Activated T-cell treated with anti-CD3 and anti-CD28 coated beads, Interleukin-2, amount 50 U/mL, for 48 hours (primary cell): ENCODE measurements at places on chromosomes 5 and 9.

GRCh38 chr5:115329475-115329874 lies 33.0 kb upstream of the CCDC112 start:
- no peak for DNase-seq

DNA sequence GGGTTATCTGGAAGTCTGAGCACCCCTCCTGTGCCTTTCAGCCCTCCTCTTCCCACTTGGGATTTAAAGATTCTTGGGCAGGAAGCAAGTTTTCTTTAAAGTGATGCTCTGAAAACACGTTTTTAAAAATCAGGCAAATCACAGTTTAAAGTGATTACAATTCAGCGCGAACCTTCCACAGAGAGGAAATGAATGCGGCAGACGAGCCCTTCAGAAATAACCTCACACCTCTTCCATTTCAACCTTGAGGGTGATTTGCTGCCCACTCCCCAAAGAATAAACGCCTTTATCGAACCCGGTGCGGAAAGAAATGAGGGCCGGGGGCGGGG lies 2.3 kb upstream of the EFNA5 start:
- DNase-seq = no peak

- DNase-seq = no peak
These were observed 8.1 kb upstream of the RAD23B start for GRCh38 chr9:107274953-107275422.

DNA sequence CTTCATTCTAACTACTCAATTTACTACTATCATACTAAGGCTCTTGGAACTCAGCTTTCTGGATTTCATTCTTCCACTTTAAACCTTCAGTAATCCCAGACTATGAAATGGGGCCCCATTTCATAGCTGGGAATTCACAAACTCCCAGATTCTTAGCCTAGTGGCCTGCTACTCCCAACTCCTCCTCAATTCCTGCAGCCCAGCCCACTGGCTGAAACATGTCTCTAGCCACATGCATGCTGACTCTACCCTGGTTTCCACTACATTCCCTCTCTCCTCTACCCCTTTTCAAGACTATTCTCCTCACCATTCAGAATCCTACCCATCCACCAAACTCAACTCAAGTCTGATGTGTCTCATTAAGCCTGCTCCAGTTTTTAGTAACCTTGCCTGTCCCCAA lies 370.6 kb downstream of the BNC2 start:
- DNase-seq = no peak

DNA sequence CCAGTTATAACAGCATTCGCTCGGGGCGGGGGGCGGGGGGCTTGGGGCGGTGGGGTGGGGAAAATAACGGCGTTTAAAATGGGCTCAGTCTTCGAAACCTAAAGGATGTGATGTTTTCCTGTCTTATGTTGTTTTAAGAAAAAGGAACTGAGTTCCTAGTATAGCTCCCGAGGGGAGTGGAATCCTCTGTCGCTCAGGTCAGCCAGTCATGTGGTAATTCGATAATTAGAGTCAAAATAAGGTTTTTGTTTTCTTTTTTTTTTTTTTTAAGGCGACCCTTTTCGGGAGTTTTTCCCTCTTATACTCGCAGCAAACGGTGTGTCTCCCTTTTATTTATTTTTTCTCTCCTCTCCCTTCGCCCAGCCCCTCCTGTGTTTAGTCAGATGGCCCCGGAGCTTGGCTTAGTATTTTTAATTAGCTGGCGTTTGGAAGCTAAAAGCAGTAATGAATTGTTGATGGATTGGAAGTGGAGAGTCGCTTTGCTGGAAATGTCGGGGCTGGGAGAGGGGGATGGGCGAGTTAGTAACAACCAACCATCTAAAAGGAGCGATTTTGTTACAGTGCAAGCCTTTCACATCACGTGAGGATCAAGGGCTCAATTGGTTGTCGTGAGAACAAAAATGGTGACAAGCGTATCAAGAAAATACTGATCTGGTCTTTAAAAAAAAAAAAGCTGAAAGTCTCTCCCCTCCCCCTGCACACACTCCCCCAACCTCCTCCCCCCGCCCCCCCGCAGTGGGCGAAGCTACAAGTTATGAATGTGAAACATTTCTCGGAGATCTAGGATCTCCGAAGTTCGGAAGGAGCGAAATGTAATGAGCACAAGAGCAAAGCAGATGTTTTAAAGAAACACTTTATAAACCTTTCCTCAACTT lies 714 bp upstream of the ZNF608 start:
- no peak for DNase-seq

- no peak for DNase-seq
These were observed 218.6 kb downstream of the ESM1 start for GRCh38 chr5:54766748-54767147.

DNA sequence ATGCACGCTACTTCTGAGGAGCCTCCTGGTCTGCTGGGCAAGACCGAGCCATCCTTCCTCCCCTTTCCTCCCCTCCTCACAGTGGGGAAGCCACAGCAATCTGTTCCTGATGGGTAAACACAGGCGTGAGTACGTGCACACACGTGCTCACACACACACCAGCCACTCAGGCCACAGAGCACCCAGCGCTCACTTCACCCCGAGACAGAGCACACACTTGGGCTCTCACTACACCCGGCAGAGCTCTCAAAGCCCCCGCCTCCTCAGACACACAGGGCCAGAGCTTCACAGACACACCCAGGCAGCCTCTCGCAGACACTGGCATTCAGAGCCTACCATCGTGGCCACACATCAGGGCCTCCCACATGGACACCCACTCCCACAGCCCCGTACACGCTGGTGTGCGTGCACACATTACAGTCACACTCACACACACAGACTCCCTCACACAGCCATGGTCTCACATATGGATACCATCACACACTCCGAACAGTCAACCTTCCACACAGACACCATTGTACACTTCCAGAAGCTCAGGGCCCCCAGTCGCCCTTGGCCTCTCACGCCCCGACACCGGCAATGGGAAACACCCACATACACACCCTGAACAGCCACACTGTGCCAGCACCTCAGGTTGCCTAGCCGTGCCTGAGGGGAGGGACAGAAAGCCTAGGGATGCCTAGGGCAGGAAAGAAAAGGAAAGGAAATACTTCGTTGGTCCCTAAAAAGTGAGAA lies 13.5 kb downstream of the CNTFR start:
- DNase-seq = no peak

DNA sequence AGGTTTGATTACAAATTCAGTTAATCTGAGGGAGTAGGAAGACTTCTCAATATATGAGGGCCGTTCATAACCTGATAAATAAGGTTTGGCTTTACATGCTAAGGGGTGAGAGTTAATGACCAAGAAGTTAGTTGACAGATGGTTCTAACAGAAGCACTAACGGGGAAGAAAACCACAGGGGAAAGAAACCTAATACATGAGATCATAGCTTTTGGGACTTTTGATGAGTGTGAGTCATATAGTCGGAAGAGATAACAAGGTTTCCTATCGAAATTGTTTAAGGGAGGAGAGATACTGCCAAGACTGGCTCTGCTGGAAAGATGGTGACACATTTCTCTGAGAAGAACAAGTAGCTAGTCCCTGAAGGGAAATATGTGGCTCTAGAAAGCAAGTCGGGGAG lies 140.1 kb downstream of the COX7C start:
- DNase-seq = no peak

- no peak for DNase-seq
These were observed at the start of gene IRX2 for GRCh38 chr5:2751592-2752021. TSS of gene IRX2 (minus strand) at chr5:2751677. CDS start at chr5:2751413, 264 bp downstream.

GRCh38 chr9:125637241-125637640 lies 69.8 kb downstream of the MAPKAP1 start:
- no peak for DNase-seq

GRCh38 chr9:83521011-83521410 lies 17.2 kb downstream of the FRMD3 start:
- DNase-seq = no peak

DNA sequence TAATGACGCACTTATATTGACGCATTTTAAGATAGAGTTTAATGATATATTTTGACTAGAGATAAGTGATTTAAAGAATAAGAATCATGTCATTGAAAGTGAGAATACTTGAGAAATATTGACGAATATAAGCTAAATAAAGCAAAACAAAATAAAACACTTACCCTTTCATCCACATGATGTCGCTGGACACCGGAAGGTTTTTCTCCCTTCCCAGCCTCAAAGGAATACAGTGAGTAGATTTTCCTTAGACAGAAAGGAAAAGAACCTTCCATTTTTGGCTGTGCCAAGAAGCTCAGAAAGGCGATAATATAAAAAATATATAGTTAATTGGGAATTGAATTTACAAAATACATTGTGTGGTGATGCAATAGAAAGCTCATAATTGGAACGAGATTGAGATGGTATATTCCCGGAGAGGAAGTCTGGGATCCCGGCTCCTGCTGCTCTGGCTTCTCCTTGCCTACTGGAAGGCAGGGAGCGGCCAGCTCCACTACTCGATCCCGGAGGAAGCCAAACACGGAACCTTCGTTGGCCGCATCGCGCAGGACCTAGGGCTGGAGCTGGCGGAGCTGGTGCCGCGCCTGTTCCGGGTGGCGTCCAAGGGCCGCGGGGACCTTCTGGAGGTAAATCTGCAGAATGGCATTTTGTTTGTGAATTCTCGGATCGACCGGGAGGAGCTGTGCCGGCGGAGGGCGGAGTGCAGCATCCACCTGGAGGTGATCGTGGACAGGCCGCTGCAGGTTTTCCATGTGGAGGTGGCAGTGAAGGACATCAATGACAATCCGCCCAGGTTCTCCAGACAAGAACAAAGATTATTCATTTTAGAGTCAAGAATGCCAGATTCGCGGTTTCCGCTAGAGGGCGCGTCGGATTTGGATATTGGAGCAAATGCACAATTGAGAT lies at the start of gene PCDHA5:
Gene PCDHA5 (plus strand): TSS at position 239 of the 906 bp plus-strand sequence.
- DNase-seq = peak; percentile 67

DNA sequence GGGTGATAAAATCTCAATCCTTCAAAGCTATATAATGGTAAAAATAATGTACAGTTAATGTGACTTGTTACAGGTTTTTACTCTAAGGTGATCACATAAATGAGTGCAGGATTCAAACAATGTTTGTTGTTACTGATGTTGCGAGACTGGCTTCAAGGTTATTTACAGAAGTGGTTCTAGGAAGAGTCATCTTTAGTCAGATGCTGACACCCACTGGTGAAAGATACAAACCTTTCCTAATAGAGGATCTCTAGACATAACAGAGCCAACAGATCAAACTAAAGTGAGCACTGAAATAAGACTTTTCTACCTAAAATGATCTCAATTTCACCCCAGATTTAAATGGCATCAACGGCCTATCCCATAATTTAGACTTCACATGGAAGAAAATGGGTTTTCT lies 20.2 kb downstream of the ARSB start:
- DNase-seq = no peak

DNA sequence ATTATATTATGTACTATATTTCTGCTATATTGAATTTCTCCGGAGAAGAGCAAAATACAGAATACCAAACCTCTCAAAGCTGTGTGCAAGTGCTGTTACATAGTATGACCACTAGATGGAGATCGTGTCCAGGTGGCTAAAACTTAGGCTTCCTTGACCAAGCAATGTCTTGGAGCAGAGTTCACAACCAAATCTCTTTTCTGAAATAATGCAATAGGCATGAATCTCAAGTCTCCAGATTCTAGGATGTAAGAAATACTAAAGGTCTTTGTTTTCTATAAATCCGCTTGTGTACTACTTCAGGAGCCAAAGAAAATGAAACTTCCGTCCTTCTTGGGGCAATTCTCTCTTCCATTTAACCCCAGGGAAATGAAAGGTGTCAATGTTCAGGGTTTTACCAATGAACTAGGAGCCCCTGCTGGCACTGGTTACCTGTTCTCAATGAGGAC lies 181.5 kb upstream of the RAI14 start:
- DNase-seq = no peak

DNA sequence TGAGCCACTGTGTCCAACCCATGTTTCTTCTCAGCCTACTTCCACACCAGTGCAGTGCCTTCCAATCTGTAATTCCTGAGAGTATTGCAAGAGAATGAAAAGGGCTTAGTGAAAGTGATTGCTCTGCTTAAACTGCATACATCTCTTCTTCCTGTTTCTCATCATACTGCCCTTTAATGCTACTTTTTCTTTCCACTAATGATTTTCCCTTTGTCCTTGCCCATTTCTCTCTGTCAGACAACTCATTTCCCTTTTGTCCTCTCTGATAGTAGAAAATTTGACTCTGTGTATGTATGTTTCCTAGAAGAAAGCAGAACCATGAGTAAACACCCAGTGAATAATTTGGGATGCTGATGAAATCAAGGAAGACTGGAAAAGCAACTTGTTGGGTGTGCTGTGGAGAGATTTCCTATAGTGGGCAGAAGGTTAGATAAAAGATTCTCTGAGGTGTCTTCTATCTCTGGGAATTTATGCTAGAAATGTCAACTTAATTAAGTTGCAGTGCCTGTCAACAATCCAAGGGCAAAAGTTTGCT lies 102.2 kb upstream of the CHD1 start:
- no peak for DNase-seq

DNA sequence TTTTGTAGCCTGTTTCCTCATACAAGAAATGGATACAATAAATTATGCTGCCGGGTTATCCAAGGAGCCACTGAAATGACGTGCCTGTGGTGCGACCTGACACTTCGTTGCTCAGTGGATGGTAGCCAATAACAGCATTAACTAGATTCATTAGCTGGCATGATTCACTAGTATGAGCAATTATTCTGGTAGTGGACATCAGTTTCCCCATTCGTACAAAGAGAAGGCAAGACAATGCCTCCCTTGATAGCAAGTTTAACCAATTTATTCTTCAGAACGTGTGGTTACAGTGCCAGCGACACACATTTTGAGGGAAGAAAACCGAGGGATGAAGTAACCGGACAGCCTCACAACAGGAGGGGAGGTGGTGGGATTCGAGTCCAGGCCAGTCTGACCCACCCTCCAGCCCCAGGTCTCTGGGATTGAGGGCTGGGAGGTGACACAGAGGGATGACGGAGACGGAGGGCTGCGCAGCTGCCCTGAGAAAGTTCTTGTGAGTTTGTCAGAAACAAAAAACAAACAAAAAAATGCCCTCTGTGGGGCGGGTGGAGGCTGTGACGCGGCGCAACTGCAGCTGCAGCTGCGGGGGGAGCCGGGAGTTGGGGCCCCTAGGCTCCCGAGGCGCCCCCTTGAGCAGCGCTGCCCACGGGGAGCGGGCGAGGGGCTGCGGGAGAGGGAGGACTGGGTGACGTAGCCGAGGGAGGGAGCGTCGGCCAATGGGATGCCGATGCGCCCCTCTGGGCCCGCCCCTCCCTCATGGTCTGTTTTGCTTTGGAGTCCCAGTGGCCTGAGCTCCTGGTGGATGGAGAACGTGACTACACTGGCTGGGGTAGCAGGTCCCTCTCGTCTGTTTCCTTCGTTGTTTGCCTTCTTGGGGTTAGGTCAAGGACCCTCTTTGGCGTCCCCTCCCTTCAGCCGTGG lies 10.9 kb downstream of the LHX2 start:
- DNase-seq = no peak

GRCh38 chr5:151570058-151570457 lies 21.1 kb downstream of the FAT2 start:
- DNase-seq = no peak

DNA sequence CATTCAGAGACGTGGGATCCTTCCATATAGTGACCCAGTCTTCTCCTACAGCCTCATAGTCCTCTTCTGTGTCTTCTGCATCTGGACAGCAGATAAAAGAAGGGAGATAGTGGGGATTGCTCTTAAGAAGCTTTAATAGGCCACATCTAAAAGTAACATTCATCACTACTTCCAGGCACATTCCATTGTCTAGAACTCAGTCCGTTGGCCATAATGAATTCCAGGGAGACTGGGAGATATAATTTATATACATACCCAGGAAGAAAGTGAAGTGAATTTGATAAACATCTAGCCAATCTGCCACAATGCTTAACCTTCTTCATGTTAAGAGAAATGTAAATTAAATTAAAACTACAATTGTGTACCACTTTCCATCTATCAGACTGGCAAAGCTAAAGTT lies 22.5 kb upstream of the GLIPR2 start:
- DNase-seq = no peak
